ENCODE measurements at places on chromosomes 7 and 10.

DNA sequence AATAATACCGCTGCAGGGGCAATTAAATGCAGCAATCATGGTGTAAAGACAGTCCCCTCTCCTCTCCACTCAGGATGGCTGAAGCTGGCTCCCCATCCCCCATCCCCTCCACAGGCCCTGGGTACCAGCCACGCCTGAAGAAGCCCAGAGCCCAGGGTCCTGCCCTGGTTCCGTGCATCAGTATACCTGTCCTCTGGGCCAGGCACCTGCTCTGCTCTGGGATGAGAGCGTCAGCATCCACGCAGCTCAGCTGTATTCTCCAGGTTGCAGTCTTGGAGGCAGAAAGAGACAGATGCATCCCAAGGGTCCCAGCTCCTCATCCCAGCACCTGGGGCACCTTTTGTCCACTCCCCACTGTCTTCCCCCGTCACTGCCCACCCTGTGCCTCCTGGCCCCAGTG, 233.8 kb downstream of the TCERG1L start:
- H3K4me1 ChIP-seq: peaks cover 20% of the 10 kb centered on the region
- H3K27ac ChIP-seq: no peak overlapping the region
- no peak for DNase-seq
- no peaks in the 10 kb centered on the region for H3K27me3 ChIP-seq

DNA sequence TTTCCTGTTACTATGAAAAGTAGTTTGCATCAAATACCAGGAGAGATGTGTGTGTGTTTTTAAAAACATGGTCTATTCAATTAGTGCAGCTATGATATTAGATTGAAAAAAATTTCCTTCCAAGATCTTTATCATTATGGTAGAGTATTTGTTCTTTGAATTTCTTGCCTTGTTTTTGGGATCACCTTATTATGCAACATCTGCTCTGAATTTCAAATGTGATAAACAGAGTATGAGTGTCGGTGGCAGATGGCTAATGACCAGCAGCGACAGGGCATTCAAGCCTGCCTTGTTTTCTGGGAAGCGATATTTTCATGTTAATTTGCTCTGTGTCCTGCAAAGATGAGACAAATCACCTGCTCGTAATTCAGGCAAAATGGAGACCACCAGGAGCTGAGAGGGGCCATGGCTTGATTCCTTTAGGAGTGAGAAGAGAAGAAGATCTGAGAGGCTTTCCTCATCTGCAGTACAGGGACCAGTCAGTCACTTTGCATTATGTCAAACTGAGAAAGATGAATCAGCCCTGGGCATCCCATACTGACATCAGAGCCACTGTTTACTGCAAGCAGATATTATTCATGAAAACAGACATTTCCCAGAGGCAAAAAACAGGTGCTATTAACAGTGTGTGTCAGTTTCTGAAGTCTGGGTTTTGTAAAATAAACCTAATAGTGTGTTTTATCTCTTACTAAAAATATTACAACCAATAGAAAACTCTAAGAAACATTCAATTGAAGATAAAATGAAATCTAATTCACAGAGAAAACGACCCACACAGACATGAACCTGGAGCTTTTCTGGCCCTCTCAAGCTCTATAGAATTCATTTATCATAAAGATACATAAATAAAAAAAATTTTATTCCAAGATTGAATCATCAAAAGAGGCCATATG, 67.6 kb downstream of the CDK6 start:
- no peaks in the 10 kb centered on the region for H3K36me3 ChIP-seq
- DNase-seq: no peak
- no peaks in the 10 kb centered on the region for H3K4me1 ChIP-seq
- no peaks in the 10 kb centered on the region for H3K27me3 ChIP-seq
- H3K27ac ChIP-seq: no peak overlapping the region

- H3K4me3 ChIP-seq: no peak overlapping the region
- no peaks in the 10 kb centered on the region for H3K27me3 ChIP-seq
- no peaks in the 10 kb centered on the region for H3K36me3 ChIP-seq
- no peak overlapping the region for H3K27ac ChIP-seq
- no peak for DNase-seq
Measured at GRCh38 chr10:98338896-98339295, 70.9 kb upstream of the LOXL4 start.

DNA sequence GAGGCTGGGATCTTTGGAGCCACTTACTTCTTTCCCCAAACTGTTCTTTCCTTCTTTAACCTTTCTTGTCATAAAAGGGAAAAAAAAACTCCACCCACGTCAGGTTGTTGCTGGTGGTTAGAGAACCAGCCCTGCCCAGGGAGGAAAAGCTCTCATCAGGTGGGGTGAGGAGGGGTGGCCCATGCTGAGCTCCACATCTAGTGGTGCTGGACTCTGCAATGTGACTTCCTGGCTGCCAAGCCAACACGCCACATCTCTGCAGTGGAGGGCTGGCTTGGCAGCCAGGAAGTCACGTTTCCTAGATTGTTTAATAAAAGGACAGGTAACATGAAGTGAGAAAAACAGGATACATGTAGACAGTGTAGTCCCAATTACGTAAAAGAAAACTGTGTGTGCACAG, 37.4 kb downstream of the WIPF3 start:
- no peak overlapping the region for H3K4me3 ChIP-seq
- no peak overlapping the region for H3K27ac ChIP-seq
- no peaks in the 10 kb centered on the region for H3K36me3 ChIP-seq
- no peaks in the 10 kb centered on the region for H3K27me3 ChIP-seq
- no peak for DNase-seq

DNA sequence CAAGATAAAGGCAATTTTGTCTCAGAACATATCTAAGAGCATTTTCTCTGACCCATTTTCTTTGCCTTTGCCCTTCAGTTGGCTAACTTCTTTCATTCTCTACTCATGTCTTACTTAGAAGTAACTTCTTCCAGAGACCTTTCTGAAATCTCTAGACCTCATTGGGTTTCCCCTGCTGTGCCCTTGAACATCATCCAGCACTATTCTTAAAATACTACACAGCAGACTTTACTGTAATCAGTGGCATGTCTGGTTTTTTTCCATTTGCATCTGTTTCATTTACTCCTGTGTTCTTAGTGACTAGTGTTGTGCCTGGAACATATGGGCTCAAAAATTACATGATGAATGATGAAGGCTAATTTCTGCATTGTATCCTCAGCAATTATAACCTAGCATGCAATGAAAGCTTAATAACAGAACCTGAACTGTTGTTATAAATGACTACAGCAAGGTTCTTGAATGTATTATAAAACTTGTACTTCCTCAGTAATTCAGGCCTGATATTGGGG, 301.9 kb downstream of the CDK14 start:
- no peak overlapping the region for H3K4me3 ChIP-seq
- H3K4me1 ChIP-seq: no peaks in the 10 kb centered on the region
- no peak overlapping the region for H3K27ac ChIP-seq
- H3K36me3 ChIP-seq: no peaks in the 10 kb centered on the region
- no peaks in the 10 kb centered on the region for H3K27me3 ChIP-seq

- H3K36me3 ChIP-seq: no peaks in the 10 kb centered on the region
- H3K4me3 ChIP-seq: no peak overlapping the region
- H3K4me1 ChIP-seq: no peaks in the 10 kb centered on the region
Measured at GRCh38 chr7:49766966-49767365, 6.5 kb upstream of the VWC2 start.

DNA sequence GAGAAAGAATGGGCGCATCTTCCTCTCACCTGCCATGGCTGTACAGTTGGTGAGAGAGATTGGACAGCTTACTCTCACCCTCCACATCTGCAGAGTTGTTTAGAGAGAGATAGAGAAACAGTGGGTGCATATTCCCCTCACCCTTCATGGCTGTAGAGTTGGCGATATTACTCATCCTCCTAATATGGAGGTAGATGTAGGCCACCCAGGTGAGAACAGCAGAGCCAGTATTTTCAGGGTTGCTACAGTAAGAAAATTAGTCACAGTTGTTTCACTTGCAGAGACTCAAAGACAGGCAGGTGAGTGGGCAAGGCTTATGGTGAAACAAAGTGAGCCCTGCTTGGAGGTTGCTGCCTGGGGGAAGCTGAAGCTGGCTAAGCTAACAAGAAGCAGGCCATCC, 65.0 kb upstream of the PFKP start:
- no peaks in the 10 kb centered on the region for H3K4me1 ChIP-seq
- no peaks in the 10 kb centered on the region for H3K36me3 ChIP-seq
- H3K4me3 ChIP-seq: no peak overlapping the region
- no peak for DNase-seq
- no peak overlapping the region for H3K27ac ChIP-seq
- H3K27me3 ChIP-seq: no peaks in the 10 kb centered on the region
